Muscle of back (tissue), 13 donors: ENCODE measurements at places on chromosomes 12 and 14.
A peak's percentile ranks its signal among the peaks of the same experiment; 100 is the strongest.

DNA sequence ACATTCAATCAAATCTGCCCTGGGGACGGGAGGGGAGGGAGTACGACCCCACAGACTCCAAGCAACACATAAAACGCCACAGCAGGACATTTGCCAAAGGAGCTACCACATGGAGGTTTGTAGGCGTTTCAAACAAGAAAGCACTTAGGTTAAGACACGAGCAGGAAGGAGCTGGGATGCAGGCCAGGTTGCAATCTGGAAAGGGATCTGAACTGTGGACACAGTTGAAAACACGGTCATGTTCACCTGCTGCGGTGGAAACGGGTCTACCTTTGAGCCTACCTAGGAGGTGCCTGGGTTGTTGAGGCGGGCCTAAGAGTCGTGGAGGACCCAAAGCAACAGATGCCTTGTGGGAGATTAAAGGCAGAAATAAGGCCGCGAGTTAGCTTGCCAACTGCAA lies 18.4 kb downstream of the PRKAB1 start:
- DNase-seq: no peak

DNA sequence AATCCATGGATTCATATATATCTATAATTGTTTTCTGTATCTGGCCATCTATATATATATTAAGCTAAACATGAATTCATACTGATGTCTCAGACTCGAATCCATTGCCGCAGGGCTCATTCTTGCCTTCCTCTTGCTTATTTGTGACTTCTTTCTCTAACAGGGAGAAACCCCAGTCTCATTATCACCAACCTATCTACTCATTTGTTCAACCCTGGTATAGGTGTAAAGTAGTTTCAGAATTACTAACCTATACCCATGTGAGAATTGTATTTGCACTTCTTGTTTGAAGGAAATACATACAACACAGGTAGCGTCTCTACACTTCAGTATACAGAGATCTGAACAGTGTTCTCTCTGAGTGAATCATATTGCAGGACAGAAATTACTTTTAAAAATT lies 77.7 kb downstream of the PTPN11 start:
- DNase-seq: no peak

GRCh38 chr12:124739953-124740561 lies 123.6 kb downstream of the SCARB1 start:
- DNase-seq: no peak

DNA sequence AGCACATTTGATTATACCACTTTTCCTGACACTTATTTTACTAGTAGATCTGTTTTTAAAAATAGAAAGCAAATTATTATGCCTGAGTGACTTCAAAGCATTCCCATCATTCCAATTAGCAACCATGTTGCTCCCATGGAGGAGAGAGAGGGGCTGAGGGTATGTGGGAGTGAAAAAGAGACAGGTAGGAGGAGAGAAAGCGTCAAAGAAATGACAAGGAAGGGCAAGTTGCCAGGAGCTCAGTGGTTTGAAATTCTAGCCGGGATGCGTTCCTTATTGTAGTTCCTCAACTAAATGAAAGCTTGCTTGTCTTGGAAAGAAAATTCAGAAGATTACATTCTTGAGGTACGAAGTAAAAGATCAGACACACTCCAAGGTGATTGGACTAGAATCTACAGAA lies 92.4 kb upstream of the PKP2 start:
- no peak for DNase-seq

GRCh38 chr12:5864301-5864700 lies 80.8 kb downstream of the ANO2 start:
- peak; percentile 42 for DNase-seq

- DNase-seq: peak; percentile 29
Observed at GRCh38 chr12:2064071-2064507, 11.3 kb downstream of the CACNA1C start.

DNA sequence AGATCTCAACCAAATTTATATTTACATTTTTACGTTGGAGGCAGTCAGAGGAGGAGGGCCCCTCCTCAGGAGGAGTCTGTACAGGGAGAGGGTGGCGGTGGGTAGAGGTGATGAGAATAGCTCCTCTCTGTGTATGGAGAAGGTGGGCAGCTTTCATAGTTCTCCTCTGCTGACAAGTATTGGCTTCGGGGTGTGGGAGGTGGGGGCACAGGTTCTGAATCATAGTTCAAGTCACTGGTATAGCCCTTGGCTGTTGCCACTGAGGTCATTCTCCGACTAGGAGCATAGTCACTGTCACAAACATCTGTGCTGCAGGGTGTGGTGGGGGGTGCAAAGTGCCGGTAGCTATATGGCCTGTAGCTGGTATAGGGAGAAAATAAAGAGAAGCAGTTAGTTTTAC lies 50.3 kb downstream of the BCL2L14 start:
- no peak for DNase-seq

GRCh38 chr12:31245822-31246469 lies 80.0 kb downstream of the SINHCAF start:
- DNase-seq: no peak

DNA sequence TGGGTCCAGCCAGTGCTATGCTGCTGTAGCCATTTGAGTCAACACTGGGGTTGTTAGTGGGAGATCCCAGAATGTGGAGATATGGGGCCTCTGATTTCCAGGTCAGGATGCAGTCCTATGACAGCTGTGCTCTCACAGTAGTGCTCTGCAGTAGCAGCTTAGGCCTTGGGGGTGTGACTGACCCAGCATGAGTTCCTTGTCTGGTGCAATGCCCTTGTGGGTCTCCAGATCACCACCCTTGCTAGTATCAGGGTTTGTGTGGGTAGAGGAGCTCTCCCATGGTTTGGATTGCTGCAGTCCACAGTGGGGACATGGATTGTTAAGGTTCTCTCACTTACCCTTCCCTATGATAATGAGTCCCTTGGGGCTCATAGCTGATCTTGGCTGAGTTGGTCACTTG lies 113.7 kb downstream of the RAD51B start:
- no peak for DNase-seq

DNA sequence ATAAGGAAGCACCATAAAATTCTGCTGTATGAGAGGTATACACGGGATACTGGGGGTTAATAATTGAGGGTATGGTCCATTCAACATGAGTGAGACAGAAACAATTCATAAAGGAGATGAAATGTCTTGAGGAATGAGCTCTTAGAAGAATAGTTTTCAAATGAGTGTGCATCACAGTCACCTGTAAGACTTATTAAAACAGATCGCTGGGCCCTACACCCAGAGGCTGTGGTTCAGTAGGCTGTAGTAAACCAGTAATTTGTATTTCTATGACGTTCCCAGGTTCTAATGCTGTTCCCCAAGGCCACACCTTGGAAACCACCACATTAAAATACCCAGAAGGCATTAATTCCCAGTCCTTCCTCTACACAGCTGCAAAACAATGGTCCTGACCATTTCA lies 49.6 kb downstream of the CAND1 start:
- DNase-seq: no peak

DNA sequence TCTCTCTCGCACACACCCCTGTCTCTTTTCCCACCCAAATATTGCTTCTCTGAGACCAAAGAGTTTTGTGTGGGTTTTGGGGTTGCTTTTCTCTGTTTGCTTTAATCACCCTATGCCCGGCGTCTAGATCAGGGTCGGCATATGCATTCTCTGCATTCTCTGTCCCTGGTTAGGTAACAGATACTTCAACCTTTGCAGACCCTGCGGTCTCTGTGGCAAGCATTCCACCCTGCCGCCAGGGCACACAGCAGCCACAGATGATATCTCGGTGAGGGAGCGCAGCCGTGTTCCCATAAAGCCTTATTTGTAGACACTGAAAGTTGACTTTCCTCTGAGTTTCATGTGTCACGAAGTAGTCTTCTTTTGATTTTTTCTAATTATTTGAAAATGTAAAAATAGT lies 110.4 kb upstream of the FZD10 start:
- no peak for DNase-seq

DNA sequence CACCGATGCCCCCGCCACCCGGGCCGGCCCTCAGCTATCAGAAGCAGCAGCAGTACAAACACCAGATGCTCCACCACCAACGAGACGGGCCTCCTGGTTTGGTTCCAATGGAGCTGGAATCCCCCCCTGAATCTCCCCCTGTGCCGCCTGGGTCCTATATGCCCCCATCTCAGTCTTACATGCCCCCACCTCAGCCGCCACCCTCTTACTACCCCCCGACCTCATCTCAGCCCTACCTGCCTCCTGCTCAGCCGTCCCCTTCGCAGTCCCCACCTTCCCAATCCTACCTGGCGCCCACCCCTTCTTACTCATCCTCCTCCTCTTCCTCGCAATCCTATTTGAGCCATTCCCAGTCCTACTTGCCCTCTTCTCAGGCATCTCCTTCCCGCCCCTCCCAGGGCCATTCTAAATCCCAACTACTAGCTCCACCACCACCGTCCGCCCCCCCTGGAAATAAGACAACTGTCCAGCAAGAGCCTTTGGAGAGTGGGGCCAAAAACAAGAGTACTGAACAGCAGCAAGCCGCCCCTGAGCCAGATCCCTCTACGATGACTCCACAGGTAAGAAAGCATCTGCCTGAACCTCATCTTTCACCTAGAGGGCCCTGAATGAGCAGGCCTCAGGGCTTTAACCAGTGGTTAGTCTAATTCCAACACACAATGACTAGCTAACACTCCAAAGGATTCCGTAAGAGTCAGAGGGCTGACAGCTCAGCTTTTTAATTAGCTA lies 851 bp downstream of the YLPM1 start:
- DNase-seq: peak; percentile 47

DNA sequence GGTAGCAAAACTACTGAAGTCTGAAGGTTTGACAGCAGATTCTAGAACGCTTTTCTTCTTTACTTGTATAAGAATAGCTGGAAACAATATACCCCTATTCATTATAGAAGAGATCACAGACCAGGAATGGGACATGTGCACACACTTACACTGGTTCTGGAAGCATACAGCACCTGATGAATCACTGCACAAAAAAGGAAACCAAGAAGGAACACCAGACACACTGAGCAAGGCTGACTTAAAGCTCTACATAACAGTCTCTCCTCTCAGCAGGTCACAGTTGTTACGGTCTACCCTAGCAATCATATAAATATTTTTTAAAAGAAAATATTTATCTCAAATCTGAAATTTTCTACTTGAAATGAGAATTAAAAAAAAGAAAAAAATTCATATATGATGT lies 13.5 kb downstream of the ATP2B1 start:
- peak; percentile 13 for DNase-seq

DNA sequence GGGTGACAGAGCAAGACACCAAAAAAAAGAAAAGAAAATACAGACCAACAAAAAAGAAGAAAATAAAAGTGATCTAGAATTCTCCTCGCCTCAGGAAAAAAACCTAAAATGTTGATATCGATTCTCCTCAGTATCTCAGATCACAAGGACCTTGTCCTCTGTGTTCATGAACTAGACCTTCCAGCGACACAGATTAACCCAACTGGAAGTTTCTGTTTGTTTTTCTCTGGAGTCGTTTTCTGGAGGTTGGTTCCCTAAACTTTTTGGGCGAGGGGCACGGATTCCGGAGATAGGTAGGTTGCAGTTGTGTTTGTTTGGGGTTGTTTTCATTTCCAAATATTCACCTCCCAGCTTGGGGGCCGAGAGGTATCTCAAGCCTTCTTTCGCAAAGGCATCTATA lies 559 bp upstream of the RFC5 start:
- DNase-seq: no peak
